Cerebellar nuclear complex (tissue), 1 donor: ENCODE measurements at places on chromosomes 7 and 10.

DNA sequence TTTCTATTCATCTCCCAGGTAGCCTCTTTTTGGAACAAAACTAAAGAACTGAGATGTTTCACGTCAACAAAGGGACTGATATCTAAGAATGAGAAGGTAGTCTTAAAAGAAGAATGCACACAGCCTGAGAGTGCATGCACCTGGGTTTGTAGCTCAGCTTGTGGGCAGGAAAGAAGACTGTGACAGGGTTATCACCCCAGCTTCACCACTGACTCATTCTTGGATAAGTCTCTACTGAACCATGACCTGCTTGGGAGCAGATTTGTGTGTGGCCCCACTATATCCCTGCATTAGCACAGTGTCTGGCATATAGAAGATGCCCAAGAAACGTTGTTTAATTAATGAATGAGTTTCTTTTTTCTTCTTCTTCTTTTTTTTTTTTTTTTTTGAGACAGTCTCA, 187.5 kb downstream of the GPAM start:
- no peak for DNase-seq

- no peak for DNase-seq
These were observed 49.9 kb upstream of the STEAP1B start for GRCh38 chr7:22549667-22550513.

DNA sequence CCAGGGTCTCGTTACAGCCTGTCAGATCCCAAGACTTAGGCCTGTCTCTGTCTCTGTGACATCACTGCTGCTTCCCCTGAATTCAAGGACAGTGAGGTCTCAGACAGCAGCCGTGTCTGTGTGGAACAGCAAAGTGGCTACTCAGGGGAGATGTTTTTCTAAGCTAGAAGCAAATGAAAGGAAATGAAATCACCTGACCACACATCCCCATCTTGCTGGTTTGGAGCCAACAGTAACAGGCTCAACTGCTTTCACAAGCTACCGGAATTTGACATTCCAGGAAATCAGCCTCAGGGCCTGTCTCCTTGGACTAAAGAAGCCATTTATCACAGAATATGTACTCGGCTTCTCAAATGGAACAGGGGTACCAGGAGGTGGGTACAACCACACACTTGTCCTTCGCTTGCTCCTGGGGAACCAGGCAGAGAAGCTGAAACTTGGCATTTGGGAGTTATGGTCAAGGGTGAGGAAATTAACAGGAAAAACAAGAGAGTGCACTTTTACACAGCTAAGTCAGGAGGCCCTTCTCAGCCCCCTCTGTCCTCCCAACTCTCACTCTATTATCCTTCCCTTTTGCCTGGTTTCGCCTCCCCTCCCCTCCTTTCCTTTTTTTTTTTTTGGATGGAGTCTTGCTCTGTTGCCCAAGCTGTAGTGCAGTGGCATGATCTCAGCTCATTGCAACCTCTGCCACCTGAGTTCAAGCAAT, 73.2 kb downstream of the SPDYE5 start:
- DNase-seq: no peak

DNA sequence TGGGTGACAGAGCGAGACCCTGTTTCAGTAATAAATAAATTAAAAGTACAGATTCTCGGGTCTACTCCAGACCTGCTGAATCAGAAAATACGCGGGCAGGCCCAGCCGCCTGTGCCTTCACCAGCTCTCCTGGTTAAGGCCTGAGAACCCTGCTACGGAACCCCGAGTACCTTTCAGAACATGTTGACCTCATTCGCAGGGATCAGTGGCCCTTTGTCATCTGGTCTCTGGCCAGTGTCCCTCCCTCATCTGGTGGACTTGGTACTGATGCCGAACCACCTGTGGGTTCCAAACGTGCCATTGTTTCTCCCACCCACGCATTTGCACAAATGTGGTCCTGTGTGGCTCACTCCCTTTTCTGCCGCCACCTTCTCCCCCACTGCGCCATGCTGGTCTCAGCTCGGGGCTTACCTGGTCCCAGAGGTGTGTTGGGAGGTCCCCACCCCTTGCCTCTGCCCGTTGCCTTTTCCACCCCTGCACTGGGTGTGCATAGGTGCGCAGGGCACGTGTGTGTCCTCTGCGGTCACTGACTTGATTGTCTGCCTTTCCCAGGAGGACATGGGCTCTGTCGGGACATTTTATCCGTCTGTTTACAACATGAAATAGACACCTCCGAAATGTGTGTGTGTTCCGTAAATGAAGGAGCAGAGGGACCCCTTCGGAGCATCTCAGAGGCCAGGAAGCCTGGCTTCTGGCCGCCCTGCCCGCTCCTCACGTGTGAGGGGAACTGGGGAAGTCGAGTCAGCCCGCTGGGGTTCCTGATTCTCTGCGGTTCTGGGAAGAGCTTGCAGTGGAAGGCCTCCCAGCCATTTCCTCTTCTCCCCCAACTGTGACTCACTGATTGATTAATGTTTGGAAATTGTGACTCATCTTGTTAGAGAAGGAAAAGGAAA, 135.2 kb downstream of the CUX1 start:
- no peak for DNase-seq

DNA sequence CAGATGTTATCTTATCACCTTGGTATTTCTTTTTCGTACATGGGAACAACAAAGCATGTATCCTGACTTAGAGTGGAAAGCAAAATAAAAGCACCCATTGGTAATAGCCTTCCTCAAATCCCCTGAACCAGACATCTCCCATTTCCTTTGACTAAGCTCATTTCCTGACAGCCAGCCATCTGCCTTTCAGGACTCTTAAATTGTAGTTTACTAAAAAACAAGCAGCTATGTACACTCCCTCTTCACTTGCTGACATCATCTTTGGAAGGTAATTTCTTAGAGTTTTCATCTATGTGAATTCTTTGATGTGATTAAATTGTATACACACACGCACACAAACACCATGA, 40.7 kb downstream of the ARL4A start:
- no peak for DNase-seq

GRCh38 chr7:106270122-106270977, 14.4 kb downstream of the NAMPT start:
- no peak for DNase-seq

- DNase-seq: no peak
These were observed 364.1 kb downstream of the RPS24 start for GRCh38 chr10:78397786-78398185.

DNA sequence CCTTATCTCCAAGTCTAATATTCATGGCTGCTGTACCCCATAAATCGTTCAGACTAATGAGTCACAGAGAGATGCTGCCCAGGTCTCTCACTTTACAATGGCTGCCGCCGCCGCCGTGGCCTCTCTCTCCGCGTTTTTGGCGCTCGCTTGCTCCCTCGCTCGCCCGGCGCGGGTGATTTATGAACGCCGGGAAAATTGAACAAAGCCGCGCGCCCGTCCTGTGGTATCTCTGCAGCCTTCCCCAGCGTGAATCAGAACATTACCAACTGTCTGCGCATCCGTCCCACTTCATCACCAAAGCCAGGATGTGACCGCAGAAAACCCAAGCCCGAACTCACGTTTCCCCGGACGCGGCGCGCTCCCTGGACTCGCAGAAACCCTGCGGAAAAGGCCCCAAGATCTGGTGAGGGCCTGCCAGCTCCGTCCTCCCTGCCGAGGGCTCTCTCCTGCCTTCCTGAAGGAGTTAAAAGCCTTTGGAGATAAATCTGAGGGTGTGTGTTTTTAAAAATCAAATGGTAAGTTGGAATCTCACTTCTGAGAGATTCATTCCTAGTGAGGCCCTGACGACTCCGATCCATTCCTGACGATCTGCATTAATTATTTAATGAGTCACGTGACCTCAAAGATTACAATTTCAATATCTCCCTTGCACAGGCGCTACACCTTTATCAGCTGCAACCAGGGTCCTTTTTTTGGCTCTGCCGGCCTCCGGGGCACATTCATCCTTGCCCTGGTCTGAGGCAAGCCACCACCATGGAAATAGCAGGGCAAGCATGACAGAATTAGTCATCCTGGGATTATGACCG, 6.3 kb downstream of the HOXA4 start:
- no peak for DNase-seq

DNA sequence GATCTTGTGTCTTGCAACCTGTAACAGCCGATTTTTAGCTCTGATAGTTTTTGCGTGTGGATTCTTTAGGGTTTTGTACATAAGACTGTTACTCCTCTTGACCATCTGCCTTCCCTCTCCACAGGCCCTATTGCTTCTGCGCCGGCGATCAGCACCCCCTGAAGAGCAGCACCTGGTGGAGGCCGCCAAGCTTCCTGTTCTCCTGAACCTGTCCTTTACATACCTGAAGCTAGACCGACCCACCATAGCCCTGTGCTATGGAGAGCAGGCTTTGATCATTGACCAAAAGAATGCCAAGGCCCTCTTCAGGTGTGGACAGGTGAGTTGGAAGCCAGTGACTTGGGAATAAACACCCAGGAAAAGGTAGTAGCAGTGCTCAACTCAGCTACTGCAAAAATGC, 12.6 kb downstream of the FKBP6 start:
- DNase-seq: no peak

DNA sequence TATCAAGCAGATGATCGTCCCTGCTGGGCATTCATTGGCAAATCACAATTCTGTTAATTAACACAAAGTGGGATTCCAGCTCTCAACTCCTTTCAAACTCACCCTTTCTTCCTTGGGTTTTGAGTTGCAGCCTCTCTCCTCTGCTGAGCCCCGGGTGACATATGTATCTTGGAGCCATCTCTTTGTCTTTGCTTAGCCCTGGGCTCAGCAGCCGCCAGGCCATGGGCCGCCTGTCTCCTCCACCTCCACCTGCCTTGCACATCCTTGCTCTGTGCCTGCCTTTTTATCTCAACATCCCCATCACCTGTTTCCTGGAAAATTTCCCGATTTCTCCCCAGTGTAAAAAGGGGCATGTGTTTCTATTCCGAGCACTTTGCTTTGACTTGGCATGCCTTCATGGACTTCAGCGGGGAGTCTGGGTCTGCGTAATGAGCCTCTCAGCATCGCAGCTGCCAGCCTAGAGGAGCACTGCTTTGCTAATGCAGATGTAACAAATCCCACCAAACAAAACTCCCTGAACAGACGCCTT, 141.3 kb upstream of the AGK start:
- DNase-seq: no peak

DNA sequence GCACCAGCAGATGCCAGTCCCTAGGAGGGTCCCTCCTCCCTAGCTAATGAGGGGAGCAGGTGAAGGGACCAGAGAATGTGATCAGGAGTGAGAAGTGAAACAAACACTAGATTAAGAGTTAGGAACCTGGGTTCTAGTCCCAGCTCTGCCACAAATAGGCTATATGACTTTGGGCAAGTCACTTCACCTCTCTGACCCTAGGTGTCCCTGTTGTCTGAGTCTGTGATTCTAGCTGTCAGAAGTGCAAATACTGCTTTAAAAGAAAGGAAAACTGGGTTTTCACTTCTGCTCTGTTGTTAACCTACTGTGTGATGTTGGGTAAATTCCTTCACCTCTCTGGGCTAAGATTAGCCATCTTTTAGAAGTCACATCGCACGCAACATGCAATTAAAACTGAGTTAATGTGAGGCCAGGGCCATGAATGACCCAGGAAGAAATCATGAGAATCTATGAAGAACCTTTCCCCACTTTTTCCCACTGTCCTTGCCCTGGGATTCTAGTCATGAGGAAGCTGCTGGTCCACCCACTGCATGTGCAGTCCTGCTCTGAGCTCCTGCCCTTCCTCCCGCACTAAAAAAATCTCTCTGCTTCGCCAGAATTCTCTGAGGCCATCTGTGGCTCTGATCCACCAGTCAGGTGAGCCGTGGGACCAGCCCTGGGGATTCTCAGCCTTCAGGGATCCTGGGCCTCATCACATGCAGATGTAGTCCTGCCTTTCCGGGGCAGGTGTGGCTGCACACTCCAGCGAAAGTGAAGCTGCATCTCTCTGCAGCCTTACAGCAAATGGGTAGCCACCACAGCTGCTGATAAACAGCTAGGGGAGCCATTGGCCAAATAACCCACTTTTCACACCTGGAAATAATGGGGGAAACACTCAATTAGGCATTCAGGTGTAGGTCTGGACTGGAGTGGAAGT, 181.7 kb downstream of the PLXNA4 start:
- no peak for DNase-seq

- no peak for DNase-seq
These were observed 217.2 kb upstream of the PLXNA4 start for GRCh38 chr7:132793474-132793873.

- DNase-seq: no peak
These were observed 118.0 kb downstream of the OTUD1 start for GRCh38 chr10:23556727-23557440.

GRCh38 chr7:128247640-128248194, 6.6 kb downstream of the LEP start:
- no peak for DNase-seq

DNA sequence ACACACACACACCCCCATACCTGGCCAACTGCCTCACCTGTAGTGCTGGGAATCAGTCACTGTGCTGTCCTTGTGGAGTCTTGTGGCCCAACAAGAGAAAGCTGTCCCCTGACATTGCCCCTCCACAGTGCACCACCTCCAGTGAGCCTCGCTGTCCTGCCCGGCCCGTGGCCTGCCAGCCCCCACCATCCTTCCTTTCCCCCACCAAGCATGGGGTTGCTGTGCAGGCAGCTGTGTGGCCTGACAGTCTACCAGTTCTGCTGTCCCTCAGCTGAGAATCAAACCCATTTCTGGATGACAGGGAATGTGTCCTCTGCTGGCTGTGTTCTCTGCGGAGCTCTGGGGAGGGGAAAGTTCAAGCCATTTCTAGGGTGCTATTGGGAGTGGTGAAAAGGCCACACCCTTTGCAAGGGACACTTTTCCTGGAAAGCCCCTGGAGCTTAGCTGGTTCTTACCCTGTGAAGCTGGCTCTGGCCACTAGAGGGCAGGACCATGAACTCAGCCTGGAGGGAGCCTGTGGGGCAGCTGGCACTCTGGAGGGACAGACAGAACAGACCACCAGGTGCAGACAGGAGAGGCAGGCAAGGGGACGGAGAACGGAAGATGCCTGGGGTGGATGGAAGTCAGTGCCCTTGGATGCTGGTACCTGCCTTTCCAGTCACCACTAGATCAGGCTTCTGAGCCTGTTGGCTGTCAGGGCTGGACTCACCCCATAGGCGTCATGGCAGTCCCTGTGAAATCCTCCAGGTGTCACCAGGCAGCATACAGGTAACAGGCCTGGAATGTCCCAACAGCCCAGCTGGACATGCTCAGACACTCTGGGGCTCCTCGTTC, 10.5 kb upstream of the MTPAP start:
- no peak for DNase-seq

DNA sequence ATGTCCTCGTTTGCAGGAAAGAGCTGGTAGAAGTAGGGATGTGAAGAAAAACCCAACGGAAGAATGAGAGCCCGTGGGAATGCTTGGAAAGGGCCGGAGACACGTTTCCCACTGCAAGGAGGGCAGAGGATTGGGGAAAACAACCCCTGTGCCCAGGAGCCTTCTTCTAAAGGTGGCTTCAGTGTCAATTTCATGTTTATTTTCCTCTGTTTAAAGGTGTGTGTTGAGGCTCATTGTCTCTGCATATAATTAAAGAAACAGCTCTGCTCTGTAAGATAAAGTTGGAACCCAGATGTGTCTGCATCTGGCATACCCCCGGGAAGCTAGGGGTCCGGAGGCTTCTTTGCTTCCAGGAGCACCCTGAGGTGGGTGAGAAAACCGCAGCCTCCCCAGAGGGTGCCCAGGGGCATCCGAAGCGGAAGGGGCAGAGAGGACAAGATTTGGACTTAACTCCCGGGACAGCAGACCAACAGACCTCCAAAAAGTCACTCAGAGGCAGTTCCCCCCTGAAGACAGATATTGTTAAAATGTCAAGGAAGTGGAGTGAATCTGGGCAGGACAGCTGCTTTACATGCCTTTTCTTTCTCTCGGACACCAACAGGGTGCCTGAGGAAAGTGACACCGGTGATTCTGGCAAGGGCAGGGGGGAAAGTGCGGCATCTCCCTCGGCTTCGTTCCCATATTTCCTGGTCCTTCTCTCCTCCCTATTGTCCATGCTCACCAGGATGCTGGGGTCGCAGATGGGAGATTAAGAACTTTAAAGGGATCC, 8.6 kb upstream of the GATA3 start:
- no peak for DNase-seq

- DNase-seq: no peak
These were observed 560.9 kb downstream of the SDK1 start for GRCh38 chr7:3861941-3862340.
